ENCODE measurements at places on chromosomes 1 and 21.

GRCh38 chr1:221451741-221452140 is 290.1 kb downstream of the DUSP10 start:
- peak; percentile 39 for DNase-seq

DNA sequence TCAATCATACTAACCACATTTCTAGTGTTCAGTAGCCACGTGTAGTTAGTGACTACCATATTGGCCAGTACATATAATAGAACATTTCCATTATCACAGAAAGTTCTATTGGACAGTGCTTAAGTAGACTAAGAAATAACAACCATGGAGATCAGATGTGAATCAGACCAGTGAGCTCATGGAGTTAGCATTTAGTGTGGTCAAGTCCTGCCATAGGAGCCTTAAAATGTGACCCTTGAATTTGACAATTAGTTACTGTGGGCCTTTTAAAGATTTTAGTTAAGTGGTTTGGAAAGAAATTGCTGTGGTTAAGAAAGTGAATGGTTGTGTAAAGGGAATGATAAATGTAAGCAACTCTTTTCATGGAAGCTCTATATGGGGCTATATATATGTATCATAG is 123.4 kb downstream of the POU2F1 start:
- peak; percentile 51 for DNase-seq

- DNase-seq, result no peak
These were observed 115.1 kb upstream of the PBX1 start for GRCh38 chr1:164443836-164444235.

GRCh38 chr1:153190373-153190772 is 12.9 kb upstream of the LELP1 start:
- no peak for DNase-seq

DNA sequence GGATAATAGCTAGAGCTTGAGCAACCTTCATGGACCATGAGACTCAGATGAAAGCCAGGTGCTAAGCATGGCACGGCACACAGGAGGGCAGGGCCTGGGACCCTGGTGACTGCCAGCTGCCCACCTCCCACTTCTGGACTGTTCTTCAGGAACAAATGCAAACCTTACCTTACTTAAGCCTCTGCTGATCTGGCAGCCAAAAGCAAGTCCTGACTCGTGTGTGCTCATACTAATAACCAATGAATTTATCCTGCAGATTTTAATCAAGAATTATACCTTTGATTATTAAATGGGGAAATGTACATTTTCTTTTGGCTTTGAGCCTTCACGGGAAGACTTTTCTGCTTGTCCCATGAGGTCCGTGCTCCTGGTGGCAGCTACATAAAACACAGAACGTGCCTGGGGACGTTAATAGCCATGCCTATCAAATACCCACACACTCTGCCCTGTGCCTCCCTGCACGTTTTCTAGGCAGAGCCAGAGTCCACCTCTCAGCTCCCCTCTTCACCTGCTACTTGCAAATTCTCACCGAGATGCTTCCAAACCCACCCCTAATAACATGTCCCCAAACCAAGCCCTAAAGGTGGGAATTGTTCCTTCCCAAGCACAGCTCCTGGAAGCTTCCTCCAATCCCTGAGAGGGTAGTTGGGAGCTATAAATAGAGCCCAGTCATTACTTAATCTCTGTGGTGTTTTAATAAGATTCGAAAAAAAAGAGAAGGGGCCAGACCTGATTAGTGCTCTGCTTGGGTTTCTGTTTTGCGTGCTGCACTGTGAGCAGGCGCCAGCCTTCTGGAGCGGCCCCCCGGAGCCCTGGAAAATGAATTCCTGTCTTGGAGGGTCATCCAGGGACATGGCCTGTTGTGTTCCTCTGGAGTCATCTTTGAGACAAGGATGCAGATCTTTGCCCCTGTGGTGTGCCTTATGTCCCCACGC is 33.5 kb downstream of the SLC1A7 start:
- DNase-seq, result no peak

DNA sequence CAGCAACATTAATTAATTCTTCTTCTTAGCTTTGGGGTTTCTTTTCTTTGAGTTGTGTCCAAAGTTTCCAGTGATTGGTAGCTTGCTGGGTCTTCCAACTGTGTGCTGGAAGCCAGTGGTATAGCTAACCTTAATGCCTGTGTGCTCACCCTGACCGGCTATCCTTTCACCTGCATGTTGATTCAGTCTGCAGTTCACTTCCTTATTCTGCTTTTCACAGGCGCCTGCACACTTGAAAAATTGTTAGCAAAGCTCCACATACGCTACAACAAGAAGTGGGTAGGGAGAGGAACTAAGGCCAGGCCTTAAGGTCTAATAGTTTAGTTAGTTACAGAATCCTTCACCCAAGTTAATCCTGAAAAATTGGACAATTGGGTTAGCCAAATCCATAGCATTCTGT is 35.7 kb downstream of the NCF2 start:
- no peak for DNase-seq

Measured in kidney tubule cell (primary cell).